H9 (cell line): ENCODE measurements at places on chromosomes 11 and 22.

GRCh38 chr11:113674397-113674685 lies 31.8 kb downstream of the TMPRSS5 start:
- DNase-seq: no peak

- no peak for DNase-seq
Measured at GRCh38 chr11:45934580-45935318, 12.3 kb downstream of the LARGE2 start.

DNA sequence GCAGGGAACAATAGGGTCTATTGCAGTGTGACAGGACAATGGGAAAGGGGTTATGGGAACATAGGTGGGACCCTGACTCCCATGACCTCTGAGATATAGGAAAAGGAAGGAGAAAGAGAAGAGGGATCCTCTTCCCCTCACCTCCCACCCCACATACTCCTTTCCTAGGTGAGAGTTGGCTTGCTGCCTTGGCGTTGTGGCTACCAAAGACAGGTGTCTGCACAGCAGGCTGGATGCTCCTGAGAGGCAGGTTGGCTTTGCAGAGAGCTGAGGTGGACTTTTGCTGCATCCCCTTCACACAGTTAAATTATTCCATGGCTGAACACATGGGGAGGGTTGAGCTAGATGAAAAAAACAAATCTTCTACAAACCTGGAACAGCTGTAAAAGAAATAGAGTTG lies 80.7 kb downstream of the SYT9 start:
- DNase-seq: no peak

- DNase-seq: no peak
Measured at GRCh38 chr11:11309906-11310305, 43.1 kb downstream of the CSNK2A3 start.

- DNase-seq: no peak
Measured at GRCh38 chr22:32058656-32059260, 15.7 kb downstream of the SLC5A1 start.
